Sciatic nerve (tissue), 2 donors: ENCODE measurements at places on chromosomes 3 and 15. TPM values are rescaled to one million over a fixed set of nuclear protein-coding genes. Genes with fewer than 3 reads are reported as not detected.

GRCh38 chr3:23624305-23624704 lies 181.4 kb upstream of the UBE2E1 start:
- DNase-seq, result no peak

- DNase-seq, result no peak
These were observed 37.0 kb downstream of the ITGB5 start for GRCh38 chr3:124850212-124850611.

DNA sequence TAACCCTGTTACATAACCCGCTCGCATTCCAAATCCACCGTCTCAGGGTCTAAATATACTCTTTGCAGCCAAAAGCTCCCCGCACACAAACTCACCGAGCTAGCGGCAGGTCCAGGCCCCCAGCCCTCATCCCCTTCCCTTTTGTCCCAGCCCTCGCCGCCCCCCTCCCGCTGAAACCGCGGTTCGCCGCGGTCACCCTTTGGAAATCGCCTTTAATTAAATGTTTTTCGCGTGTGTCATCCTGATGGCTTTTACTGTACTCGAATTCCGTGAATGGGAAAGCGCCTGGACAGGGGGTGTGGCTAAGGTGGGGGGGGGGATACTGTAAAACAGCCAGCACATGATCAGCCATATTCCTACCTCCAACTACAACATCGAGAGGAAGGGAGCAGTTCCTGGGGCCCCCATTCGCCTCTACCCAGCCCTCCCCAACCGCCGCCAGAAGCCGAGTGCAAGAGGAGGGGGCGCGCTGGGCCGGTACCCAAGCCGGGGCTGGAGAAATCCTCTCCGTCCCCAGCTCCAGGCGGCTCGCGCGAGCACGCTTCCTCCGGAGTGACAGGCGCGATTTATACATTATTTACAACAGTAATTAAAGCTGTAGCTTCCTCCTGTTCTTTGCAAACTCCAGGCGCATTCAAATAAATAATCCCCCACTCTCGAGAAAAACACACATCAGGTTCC lies 1.7 kb downstream of the RORA start:
- no peak for DNase-seq

Gene TMOD3
- total RNA-seq, result 74.7 TPM

Gene PP2D1
- total RNA-seq, result not detected

Gene SLC12A1
- total RNA-seq, result not detected
